ENCODE measurements at places on chromosomes 12 and 14. TPM values are rescaled to one million over a fixed set of nuclear protein-coding genes. Genes with fewer than 3 reads are reported as not detected.

Gene ADCY4
- not detected for total RNA-seq

Gene ADAMTS20
- 1.1 TPM for total RNA-seq

DNA sequence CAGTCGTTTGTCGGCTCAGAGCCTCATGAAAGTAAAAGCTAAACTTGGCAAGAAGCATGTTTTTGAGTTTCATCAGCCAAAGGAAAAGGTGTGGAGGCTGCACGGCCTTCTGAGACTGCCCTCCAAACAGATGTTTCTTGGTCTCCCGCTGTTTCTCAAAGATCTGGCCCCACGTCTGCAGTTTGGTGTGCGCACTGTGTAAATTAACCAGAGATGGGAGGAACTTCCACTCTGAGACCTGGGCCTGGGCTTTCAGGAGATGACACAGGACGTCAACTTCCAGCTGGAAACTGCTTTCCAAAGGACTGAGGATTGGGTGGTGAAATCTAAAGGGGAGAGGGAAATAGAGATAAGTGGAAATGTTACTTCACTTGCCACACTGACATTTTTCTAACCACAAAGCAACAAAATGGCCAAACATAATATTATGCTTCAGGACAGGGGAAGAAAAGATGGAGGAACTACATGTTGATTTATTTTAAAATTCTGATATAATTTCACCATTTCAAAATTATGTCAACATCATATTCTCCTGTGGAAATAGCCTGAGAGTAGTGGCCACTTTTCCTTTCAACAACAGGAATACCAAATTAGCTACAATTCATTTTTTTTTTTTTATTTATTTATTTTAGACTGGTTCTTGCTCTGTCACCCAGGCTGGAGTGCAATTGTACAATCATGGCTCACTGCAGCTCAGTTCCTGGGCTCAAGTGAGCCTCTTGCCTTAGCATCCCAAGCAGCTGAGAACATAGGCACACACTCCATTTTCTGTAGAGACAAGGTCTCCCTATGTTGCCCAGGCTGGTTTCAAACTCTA lies 27.6 kb downstream of the KICS2 start:
- DNase-seq = no peak
- no peak overlapping the region for H3K27ac ChIP-seq
- H3K4me1 ChIP-seq = no peaks in the 10 kb centered on the region
- no peak overlapping the region for H3K4me3 ChIP-seq
- H3K27me3 ChIP-seq = no peaks in the 10 kb centered on the region
- no peaks in the 10 kb centered on the region for H3K36me3 ChIP-seq

DNA sequence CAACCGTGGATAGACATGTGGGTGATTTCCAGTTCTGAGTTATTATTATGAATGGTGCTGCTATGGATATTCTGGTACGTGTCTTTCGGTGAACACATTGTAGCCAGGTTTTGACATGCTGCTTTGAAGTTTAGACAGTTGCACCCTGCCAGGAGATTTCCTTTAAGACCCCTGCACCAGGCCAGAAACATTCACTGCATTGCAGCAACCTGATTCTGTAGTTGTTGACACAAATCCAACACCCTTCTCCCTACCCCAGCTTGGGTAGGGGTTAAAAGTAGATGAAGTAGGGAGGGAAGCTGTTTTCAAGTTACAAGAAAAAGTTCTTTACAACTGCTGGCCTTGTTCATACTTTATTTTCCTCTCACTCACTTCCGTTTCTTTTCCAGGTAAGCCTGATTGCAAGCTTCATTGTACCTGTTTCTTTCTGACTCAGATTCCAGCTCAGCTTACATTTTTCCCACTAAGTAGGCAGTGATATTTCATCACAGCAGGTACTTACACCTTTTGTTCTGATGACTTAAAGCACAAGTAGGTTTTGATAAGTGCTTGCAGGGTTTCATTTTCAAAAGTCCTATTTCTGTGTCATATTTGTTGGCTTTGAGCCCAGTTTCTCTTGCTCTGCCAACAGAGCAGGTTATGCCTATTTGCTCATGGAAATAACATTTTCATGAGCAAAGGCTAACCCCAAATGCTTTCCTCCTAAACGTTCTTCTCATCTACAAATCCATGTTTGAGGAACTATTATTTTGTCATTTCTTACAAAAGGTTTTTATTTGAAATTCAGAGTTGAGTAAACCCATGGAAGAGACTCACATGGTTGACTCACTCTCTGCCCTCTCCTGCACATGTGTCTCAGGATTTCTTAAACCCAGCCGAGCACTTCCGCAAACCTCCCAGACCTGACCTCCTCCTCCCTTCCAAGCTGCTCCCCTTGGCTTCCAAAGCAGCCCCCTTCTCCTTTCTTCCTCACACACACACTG lies 12.1 kb upstream of the LTA4H start:
- H3K27ac ChIP-seq = no peak overlapping the region
- no peak for DNase-seq
- no peaks in the 10 kb centered on the region for H3K36me3 ChIP-seq
- H3K27me3 ChIP-seq = no peaks in the 10 kb centered on the region

Gene KRT80
- 0.09 TPM for total RNA-seq

- no peaks in the 10 kb centered on the region for H3K36me3 ChIP-seq
- no peak for DNase-seq
- H3K27me3 ChIP-seq = no peaks in the 10 kb centered on the region
- peaks cover 14% of the 10 kb centered on the region for H3K4me1 ChIP-seq
- no peak overlapping the region for H3K27ac ChIP-seq
- H3K4me3 ChIP-seq = no peak overlapping the region
These were observed 223.7 kb upstream of the RTL1 start for GRCh38 chr14:101127224-101127623.

DNA sequence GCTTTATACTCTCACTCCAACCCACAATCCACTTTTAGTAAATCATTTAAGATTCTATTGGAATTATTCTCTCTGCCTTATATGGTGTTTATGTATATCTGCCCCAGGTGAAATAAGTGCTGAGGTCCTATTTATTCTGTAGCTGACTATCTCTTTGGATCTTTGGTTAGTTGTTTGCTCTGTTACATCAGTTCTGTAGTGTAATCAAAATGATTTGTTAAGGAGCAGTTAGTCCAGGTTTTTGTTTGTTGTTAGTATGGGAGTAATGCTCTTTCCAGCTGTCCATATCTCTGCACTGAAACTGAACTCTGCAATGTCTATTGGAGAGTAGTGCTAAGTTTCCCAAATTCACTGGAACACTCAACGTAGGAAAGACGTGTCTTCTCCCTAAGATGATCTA lies 615.8 kb downstream of the SNAPC1 start:
- no peak overlapping the region for H3K4me3 ChIP-seq
- no peaks in the 10 kb centered on the region for H3K4me1 ChIP-seq
- no peak overlapping the region for H3K27ac ChIP-seq
- H3K36me3 ChIP-seq = no peaks in the 10 kb centered on the region

DNA sequence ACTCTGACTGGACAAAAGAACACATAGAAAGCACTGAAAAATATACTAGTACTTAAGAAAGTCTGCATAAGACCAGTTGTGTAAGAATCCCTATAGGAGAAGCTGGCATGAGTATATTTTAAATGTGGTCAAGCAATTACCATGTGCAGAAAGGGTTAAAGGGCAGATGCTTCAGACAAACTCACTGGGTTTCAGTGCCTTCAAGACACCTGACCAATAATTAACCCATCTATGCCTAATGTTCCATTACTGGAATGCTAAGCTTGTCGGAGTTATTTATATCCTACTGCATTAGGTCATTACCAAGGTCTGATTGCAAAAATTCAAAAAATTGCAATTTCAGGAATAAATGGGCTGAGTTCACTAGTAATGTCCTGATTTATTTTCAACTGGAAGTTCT lies 41.3 kb downstream of the HNRNPC start:
- no peaks in the 10 kb centered on the region for H3K27me3 ChIP-seq
- H3K27ac ChIP-seq = no peak overlapping the region
- H3K36me3 ChIP-seq = peaks cover 99% of the 10 kb centered on the region
- no peak overlapping the region for H3K4me3 ChIP-seq

- peaks cover 3% of the 10 kb centered on the region for H3K4me1 ChIP-seq
- H3K27ac ChIP-seq = no peak overlapping the region
- H3K27me3 ChIP-seq = no peaks in the 10 kb centered on the region
- H3K4me3 ChIP-seq = no peak overlapping the region
- no peak for DNase-seq
These were observed 219.8 kb upstream of the ATP2B1 start for GRCh38 chr12:89928467-89928866.

Gene MAPKAPK5
- total RNA-seq = 68.7 TPM

Gene BCAT1
- 141 TPM for total RNA-seq

Gene DPPA3
- total RNA-seq = 1.3 TPM

GRCh38 chr12:69649529-69649928 lies 38.8 kb upstream of the LRRC10 start:
- H3K4me3 ChIP-seq = no peak overlapping the region
- no peaks in the 10 kb centered on the region for H3K27me3 ChIP-seq
- no peak overlapping the region for H3K27ac ChIP-seq
- no peak for DNase-seq

Gene IGFBP6
- total RNA-seq = 21.7 TPM

All from endodermal cell (in vitro differentiated cells).